Right lung (tissue), 10 donors: ENCODE measurements at places on chromosomes 2 and 18.

DNA sequence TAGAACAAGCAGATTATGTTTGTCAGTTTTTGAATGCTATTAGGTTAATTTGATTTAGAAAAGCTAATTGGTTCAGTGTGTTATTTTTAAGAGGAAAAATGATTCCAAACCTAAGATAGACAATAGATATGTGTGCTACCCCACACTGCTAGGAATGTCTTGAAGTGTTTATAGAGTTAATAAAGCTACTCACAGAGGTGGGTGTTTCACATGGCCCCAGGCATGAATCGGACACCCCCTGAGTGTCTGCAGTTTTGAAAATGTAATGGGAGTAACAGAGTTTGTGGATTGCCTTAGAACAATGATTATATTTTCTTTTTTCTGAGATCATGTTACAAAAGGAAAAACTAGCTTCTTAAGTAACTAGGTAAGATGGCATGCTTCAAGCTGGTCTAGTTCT is 348.3 kb downstream of the ADCYAP1 start:
- no peak for DNase-seq

DNA sequence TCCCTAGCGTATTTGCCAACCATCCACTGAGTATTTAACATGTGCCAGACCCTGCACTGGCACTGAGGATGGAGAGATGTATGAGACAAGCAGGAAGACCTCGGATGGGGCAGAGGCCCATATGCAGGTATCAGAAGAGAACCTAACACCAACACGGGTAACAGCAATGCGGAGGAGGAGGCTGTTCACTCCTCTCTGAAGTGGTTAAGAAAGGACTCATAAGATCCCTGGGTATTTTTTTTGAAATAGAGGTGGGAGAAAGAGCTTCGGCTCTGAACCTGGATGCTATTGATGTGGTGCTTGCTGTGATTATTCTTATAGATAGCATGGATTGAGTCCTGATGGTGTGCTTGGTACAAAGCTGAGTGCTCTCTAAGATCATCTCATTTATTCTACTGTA is 418.3 kb downstream of the LPIN1 start:
- no peak for DNase-seq

DNA sequence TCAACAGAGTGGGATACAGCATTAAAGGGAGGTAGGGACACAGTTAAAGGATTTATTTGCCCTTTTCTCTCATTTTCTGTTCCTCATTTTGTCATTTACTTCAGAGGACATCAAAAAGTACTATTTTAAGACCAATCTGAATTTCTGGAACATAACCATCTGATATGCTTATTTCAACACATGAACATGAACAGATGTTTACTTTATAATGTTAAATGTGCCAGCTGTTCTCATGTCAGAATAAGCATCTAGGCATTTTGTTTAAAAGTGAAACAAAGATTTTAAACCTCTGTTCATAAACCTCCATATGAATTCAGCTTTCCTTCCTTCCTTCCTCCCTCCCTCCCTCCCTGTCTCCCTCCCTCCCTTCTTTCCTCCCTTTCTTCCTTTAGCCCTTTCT is 677.7 kb downstream of the CNTNAP5 start:
- DNase-seq: peak; percentile 46

DNA sequence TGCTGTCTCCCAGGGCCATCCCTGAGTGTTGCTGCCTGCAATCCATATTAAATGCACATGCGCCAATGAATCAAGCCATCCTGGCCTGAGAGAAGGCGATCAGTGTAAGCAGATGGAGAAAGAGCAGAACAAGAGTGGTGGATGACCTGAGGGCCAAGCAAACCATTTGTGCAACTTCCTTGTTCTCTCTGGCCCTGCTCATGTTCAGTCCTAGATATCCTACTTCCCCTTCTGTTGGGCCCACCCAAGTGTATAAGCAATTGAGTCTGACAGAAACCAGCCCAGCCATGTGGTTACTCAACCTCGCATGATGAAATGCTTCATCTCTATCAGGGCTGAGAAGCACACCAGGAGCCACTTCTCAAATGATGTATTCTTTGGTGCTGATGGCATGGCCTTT is 383.1 kb upstream of the ID2 start:
- no peak for DNase-seq

- no peak for DNase-seq
These were observed 692 bp upstream of the TSHZ1 start for GRCh38 chr18:75209951-75210258.

DNA sequence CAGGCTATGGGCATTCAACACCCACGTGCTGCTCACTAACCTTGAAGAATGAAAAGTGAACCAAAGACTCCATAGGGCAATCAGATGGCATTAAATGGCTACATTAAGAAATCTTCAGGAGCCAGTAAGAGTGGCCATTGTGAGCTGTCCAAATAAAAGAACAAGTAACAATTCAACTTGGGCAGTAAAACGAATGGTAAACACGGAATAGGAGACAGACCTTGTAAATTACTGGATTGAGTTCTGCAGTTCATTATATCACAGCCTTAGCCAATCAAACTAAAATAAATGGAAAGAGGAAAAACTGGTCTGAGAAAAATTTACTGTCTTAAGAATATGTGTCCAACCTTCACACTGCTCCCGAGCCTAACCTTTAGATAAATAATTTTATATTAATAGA is 306.5 kb upstream of the ZNF521 start:
- no peak for DNase-seq

DNA sequence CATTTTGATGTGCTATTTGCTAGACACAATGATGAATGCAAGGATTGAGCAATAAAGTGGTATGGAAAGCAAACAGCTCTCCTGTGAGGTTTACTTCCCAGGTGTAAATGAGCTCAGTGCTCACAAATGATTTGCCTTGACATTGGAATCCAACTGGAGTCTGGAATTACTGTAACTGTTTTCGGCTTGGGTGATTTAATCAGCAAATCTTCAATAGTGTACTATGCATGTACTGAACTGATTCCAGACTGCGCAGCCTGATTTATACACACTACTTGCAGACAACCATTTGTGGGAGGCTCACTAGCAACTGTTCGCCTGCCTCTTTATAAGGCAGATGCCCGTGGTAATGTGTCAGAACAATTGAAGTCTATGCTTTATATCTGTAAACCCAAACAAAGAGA is 27.9 kb upstream of the SOX11 start:
- DNase-seq: no peak

- DNase-seq: no peak
These were observed 68.2 kb upstream of the PHLPP1 start for GRCh38 chr18:62647179-62647578.

GRCh38 chr2:170714381-170715061 is 616 bp upstream of the SP5 start:
- DNase-seq: no peak

- DNase-seq: no peak
These were observed 345.9 kb upstream of the HS6ST1 start for GRCh38 chr2:128664499-128664971.

GRCh38 chr2:61044636-61045035 is 21.0 kb upstream of the SANBR start:
- peak; percentile 9 for DNase-seq

GRCh38 chr2:132595693-132596092 is 74.3 kb downstream of the LYPD1 start:
- no peak for DNase-seq

- DNase-seq: no peak
These were observed 53.2 kb upstream of the SLC4A10 start for GRCh38 chr2:161571051-161571429.

- DNase-seq: no peak
These were observed 11.9 kb upstream of the IGFBP2 start for GRCh38 chr2:216621292-216621691.

- no peak for DNase-seq
These were observed 397.1 kb upstream of the CDH20 start for GRCh38 chr18:60936101-60936500.

- DNase-seq: no peak
These were observed 39.7 kb downstream of the DYNC1I2 start for GRCh38 chr2:171726847-171727450.

DNA sequence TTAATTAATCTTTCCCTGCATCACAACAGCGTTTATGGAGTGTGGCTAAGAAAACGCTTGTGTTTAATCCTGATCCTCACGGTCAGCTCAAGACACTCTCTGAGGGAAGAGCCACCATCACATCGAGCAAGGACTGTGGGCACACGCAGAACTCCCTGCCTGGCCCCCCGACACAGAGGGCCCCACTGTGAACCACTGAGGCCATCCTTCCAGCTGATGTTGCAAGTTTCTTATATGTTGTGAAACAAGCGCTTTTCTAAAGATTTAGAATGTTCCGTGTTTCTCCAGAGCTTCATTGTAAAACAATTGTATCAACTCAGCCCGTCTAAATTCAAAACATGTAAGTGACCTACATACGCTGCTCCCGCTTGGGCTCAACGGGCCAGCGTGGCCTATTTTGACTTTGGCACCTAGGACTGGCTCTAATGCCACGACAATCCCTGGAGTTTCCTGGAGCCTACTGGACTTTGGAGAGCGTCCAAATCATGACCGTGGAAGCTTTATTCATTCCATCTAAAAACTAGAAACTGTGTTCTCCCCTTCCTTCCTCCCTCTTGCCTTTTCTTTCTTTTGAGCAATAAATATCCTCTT is 34.9 kb downstream of the SERPINE2 start:
- DNase-seq: peak; percentile 47

GRCh38 chr2:241309684-241310117 is 5.8 kb downstream of the HDLBP start:
- DNase-seq: no peak

DNA sequence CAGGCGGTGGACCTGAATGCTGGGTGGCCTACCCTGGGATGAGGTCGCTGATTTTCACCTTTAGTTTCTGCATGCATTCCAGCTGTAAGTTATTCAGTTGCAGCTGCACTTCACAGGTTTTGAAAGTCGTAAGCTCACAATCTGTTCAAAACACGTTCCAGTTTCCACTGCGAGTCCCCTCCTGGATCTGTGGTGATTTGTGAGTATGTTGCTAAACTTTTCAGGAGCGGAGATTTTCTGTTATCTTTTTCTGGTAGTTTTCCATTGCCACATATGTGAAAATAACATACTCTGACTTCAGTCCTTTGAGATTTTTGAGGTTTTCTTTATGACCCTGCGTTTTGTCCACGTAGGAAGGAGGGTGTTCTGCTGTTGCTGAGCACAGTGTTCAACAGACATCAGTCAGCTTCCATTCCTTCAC is 102.1 kb downstream of the SNTG2 start:
- DNase-seq: no peak

GRCh38 chr2:206799083-206799482 is 33.7 kb downstream of the FASTKD2 start:
- no peak for DNase-seq

DNA sequence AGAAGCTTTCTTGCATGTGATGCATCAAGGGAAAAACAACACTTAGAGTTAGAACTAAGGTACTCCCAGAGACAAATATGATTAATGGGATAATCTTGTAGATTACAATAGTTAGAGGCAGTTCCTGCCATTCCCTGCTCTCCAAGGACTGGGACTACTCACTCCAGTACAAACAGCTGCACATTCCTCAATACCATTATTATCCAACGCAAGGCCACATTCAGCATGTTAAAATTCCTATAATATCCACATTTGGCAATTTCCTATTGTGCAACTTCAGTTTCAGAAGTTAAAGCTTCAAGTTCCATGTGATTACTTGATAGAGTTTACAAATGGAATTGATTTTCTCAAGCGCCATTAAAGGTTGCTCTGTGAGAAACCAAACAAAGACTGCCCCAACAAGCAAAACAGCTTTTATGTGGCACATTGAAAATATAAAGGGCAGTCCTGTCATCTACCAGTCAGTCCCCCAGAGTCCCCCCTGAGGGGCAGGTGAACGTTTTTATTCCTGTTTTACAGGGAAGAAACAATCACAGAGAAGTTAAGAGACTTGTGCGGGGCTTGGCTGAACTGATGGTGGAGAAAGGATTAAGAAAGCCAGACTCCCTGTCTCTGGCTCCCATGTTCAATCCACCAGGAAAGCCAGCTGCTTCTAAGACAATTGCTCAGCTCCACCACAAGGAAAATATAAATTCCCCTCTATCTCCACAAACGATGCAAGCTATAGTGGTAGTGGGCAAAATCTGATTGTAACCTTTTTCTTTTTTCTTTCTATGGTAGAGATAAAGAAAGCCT is 72.6 kb downstream of the TXNL1 start:
- peak; percentile 71 for DNase-seq

GRCh38 chr2:219509780-219510511 is 4.3 kb upstream of the ASIC4 start:
- no peak for DNase-seq

DNA sequence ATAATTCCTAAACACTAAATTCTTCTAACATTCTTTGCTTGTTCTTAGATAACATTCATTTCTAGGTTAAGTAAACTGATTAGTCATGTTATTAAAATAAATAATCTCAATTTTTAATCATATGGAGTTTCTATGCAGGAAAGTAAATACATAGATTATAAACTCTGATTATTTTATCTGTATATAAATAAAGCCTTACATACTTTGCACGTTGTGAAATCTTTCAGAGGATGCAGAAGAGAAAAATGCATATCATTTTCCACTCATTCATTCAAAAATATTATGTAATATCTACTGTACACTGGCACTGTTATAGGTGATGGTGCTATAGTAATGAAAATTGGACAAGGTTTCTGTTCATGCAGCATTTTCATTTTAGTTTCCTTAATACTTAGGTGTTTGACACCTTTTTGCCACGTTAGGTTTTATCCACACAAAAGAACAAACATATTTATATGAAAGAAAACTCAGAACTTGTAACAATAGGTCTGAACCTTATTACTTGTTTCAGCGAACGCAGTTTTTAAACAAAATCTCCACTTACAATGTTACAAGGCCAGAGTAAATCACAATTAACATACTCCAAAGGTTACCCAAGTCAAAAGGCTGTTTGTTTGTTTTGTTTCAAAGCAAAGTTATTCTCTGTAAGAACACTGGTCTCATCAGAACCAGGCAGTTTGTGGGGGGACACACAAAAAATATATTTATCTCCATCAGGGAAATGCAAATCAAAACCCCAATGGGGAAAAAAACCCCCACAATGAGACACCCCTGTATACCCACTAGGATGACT is 27.4 kb downstream of the ADAM17 start:
- no peak for DNase-seq

DNA sequence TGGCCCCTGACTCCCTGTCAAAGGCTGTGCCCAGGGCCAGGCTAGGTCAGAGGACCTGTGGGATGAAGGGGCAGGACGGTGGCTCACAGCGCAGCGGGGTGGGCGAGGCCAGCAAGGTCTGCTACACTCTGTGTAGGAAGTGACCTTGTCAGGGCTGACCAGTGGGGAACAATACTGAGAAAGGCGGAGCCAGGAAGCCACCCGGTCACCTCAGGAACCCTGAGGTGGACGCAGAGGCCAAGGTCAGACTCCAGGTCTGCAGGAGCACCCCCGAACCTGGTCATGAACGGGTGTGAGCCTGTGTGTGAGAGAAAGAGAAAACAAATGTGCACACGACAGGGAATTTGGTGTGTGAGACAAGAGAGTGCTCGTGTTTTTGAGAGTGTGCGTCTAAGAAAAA is 72.3 kb downstream of the SMAD7 start:
- DNase-seq: no peak

DNA sequence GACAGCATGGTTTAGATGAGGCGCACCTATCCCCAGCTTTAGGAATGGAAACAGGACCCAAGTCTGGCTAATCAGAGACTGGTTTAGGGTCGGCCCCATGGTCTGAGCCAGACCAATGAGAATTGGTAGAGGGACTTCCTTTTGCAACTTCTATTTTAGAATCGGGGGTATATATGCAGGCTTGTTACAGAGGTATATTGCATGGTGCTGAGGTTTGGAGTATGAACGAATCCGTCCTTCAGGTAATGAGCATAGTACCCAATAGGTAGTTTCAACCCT is 1.5 kb upstream of the BOLA3 start:
- DNase-seq: no peak

- no peak for DNase-seq
These were observed 56.1 kb downstream of the BCL2 start for GRCh38 chr18:63263444-63263843.
